ENCODE measurements at places on chromosomes 4 and X. TPM values are rescaled to one million over a fixed set of nuclear protein-coding genes. Genes with fewer than 3 reads are reported as not detected.

The NWD2 gene
- total RNA-seq: not detected

The XAGE1B gene
- not detected for total RNA-seq

The GRIPAP1 gene
- total RNA-seq: 86.6 TPM

The VCX3A gene
- total RNA-seq: not detected

The GAGE2A gene
- total RNA-seq: not detected

The P2RY10 gene
- 30.4 TPM for total RNA-seq

The WDFY3 gene
- 135 TPM for total RNA-seq

DNA sequence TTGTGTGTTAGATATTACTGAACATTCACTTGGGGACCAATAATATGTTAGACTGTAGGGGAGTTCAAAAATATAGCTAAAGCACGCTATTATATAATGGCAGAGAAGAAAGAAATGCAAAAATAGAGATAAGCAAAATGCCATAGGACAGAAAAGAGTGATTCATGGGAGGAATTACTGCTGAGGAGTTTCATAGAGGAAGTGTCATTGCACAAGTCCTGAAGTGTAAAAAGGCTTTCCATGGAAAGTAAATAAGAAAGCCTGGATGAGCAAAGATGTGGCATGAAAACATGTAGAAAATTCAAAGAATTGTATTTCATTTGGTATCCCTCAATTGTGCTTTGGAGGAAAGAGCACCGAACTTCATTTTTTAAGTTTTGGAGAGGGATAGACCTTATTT is 14.5 kb downstream of the HMGB2 start:
- DNase-seq: no peak

DNA sequence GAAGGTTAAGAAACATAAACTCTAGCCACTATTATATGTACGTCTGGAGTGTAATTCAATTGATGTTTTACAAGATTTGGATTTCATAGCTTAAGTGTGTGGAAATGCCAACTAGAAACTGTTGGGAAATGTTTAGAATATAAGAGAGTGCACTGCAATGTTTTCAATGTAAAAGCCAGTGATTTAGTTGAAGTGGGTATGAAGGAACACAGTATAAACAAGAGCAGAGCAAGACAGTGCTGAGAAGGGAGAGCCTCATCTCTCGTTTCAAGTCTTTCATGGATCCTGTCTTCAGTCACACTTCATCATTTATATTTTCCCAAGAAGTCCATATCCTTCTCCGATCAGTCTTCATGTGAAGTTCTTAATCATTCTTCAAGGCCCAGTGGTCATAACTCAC is 163.9 kb upstream of the ETNPPL start:
- DNase-seq: no peak

DNA sequence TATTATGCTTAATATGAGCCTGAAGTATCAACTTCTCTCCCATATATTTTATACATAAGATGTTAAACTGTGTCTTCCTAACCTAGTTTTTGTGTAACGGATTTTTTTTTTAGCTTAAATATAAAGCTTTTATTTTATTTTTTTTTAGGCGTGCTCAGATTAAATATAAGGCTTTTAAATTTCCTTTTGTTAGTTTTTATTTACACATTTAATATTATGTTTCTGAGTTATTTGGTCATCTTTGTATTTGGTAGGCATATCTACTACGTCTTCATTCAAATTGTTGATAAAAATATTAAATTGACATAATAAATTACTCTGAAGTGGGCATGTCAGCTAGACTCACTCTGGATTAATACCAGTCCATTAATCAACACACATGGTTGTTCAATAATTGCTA is 4.2 kb downstream of the SLAIN2 start:
- no peak for DNase-seq

DNA sequence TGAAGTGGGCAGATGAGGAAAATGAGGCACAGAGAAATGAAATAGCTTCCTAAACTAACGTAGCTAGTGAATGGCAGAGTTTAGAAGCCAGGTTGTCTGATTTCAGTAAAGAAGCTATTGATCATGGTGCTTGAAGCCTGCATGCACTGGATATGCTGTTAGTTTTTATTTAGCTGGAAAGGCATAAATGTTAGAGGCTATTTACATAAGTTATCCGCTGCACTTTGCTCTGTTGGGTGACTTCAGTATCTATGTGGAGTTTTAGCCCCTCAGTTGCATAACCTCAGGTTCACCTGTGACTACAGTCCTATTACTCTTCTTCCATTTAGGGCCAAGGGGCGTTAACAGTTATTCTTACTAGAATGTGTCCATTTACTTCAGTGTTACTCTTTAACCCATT is 522.4 kb upstream of the RPS6KA3 start:
- no peak for DNase-seq

GRCh38 chr4:10168151-10168550 is 51.6 kb upstream of the WDR1 start:
- no peak for DNase-seq

- DNase-seq: no peak
These were observed 469.0 kb upstream of the MAGEB2 start for GRCh38 chrX:29746326-29746725.

DNA sequence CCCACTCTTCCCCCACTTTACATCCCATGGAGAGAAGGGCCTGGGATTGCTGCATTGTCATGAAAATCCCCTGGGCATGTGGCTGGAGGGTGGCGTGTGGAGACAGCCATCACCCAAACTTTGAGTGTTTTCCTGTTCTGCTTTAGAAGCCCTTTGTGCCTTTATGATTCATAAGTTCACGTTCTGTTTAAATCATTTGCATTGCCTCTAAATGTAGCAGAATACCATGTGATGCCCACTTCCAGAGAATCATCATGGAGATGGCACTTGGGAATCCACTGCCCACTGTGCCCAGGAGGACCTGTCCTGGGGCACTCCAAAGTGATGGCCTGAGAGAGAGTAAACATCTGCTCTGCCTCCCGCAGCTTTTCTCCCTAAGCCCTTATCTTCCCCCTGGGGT is 52.8 kb downstream of the MED28 start:
- no peak for DNase-seq

- DNase-seq: no peak
These were observed 18.9 kb upstream of the MSMO1 start for GRCh38 chr4:165308606-165309005.

GRCh38 chr4:6180841-6181631 is 19.3 kb downstream of the JAKMIP1 start:
- DNase-seq: no peak

DNA sequence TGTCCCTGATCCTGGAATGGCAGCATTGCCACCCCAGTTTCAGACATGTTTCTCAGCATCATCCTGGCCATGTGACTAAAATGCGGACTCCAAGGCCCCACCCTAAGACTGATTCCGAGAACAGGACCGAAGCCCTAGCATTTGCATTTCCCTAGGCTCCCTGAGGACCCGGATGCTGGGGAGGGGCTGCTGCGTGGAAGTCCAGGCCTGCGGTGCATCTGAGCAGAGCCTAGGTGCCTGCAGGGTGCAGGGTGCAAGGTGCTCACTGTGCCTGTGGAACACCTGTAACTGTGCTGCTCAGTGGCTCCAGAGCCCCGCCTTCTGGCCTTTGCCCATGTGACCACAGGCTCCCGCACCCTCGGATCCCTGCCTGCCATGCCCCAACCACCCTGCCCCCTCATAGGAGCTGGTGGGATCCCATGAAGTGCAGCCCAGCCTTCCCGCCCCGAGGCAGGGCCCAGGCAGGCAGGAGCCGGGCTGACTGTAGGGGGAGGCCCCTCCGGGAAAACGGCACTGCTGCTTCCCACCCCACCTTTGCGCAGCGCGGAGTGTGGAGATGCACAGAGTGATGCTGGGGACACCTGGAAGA is 14.9 kb downstream of the PNMA6F start:
- DNase-seq: no peak

GRCh38 chrX:14084466-14084865 is 54.8 kb upstream of the GEMIN8 start:
- no peak for DNase-seq

DNA sequence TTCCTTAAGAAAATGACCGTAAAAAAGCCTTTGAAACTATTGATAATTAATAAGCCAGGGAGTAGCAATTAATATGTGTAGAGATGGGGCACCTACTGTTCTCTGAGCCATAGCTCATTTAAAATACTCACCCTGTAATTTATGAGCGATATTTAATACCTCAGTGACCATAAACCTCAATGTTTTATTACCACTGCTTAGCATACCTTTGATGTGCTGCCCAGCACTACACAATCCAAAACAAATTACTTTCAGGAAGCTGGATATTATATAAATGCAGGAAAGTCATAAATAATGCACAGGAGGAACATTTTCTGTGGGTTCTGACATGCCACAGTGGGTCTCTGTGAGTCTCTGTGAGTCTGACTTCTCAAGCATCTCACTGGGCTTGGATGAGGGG is 166.1 kb upstream of the RPL34 start:
- no peak for DNase-seq

DNA sequence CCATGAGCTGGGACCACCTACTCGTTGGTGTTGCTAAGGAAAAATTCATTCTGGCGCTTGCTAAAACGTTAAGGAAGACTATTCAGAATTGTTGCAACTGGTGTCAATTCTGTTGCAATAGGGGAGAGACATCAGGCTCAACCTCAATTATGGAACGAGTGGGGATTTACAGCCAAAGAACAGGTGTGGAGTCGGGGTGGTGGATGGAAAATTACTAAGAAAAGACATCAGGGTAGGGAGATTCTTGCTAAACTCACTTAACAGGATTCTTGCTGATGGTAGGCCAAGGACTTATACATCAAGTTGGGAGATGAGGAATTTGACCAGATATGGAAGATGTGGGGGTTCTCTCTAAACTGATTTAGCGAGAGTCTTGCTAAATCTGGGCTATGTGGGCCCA is 139.7 kb downstream of the TENM3 start:
- no peak for DNase-seq

DNA sequence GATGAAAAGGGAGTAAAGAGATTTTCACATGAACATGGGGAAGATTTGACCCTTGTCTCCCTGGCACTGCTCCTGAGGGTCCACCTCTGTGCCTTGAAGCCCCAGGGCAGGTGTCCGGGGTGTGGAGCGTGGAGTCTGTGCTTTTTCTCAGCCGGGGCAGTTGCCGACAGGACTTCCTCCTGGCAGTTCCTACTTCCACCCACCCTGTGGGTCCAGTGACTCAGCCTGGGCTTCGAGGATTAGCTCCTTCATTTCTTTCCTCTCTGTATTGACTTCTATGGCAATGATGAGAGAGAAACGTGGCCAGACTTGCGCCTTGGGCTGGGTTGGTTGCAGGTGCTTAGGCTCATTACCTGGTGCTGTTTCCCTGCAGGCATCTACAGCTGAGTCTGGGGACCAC is 35.9 kb upstream of the CLCN4 start:
- no peak for DNase-seq

GRCh38 chr4:157739242-157739641 is 433.6 kb downstream of the GASK1B start:
- DNase-seq: no peak

- no peak for DNase-seq
These were observed 62.7 kb downstream of the GAB1 start for GRCh38 chr4:143399113-143399949.

GRCh38 chr4:85610450-85610849 is 135.5 kb downstream of the ARHGAP24 start:
- DNase-seq: no peak

DNA sequence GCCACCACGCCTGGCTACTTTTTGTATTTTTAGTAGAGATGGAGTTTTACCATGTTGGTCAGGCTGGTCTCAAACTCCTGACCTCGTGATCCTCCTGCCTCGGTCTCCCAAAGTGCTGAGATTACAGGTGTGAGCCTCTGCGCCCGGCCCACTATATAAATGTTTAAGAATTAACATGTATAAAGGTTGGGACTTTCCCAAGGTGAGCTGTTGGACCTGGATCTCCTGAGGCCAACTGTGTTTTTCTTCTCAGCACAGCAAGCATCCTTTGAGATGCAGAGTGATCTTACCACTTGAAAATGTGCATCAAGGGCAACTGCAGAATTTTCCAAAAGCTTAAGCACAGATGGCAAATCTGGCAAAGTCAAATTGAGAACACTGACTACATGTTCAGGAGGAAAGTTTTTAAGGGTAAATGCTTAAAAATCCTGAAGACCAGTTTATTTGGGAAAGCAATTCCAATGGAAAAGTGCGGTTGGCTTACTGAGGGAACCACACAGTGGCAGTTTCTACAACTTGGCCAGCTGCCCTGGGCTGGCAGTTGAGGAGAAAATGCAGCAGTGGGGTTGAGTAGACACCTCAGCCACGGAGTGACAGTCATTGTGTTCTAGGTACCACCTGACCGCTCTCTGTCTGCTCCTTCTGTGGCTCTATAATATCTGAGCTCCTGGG is 168.9 kb downstream of the CBR4 start:
- DNase-seq: no peak

Data from spleen (tissue), 13 donors.